Activated naive CD8-positive, alpha-beta T cell treated with anti-CD3 and anti-CD28 coated beads, Interleukin-2, amount 50 U/mL, for 24 hours (primary cell): ENCODE measurements at places on chromosomes 5 and 9.

- no peak for DNase-seq
These were observed 73.0 kb upstream of the DMRTA1 start for GRCh38 chr9:22373636-22374035.

DNA sequence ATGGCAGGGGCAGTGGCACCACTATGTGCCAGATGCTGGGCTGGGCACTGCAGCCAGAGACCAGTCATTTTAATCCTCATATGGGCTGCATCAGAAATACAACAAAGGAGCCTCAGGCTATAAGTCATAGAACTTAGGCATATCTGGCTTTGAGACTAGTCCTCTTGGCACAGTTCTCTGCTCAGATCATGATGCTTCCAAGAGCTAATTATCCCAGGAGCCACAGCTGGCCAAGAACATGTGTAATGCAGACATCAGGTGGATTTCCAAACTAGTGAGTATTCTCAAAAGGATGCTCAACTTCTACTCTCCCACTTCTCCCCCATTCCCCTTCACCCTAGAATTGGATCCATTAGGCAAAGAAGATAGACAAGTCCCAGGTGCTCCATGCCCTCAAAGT, 562.2 kb upstream of the TRPC7 start:
- DNase-seq = no peak

GRCh38 chr9:36632892-36633291, 60.2 kb downstream of the MELK start:
- DNase-seq = no peak

DNA sequence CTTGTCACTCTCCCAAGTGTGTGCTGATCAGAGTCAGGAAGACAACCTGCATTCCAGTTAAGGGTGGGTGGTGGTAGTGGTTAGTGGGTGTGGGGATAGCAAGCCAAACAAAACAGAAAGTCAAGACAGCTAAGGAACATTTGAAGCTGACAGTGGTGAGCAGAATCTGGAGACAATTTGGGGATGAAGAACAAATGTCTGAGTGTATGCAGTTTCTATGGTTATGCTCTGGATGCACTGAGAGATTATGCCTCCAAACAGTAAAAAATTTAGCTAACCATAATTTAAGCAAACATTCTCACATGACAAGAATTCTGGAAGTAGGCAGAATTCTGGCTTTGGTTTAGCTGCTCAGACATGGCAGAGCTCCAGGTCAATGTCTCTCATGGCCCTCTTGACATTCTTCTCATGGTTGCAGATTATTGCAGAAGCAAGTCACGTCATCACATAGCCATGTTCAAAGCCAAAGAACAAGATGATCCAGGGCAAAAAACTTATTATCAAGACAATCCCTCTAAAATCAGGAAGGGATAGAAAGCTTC, 148.7 kb downstream of the LURAP1L start:
- DNase-seq = no peak

GRCh38 chr9:6780690-6781089, 22.9 kb downstream of the KDM4C start:
- no peak for DNase-seq

DNA sequence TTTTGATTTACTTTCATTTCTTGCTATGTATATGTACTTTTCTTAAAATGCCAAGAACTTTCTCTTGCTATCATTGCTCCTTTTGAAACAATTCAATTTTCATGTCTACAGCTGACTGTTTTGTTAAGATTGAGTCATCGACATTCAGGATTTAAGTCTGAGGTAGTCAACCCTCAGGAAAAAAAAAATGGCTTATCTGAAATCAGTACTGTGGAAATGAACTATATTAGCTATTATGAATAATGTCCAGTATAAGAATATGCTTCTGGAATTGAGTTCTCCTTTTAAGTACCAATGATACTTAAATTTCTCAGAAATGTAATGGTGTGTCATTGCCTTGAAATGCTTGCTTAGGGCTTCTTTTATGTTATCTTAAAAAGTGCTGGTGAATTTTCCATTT, 37.9 kb downstream of the TNFAIP8 start:
- DNase-seq = no peak

DNA sequence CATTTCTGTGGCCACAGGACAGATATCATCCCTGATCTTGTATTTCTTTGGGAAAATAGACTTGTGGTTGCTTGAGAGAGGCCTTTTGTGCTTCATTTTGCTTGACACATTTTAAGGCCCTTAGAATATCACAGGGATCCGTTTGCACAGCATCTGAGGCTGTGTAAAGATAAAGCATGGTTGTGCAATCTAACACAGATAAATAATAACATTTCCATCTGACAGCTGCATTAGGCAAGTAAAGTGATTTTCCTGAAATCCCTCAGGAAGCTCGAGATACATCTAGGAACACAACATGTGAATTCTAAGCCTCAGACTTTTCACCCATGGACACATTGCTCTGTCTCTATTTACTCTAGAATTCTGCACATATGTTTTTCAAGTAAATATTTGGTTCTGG, 212.8 kb upstream of the ADAMTSL1 start:
- DNase-seq = no peak

DNA sequence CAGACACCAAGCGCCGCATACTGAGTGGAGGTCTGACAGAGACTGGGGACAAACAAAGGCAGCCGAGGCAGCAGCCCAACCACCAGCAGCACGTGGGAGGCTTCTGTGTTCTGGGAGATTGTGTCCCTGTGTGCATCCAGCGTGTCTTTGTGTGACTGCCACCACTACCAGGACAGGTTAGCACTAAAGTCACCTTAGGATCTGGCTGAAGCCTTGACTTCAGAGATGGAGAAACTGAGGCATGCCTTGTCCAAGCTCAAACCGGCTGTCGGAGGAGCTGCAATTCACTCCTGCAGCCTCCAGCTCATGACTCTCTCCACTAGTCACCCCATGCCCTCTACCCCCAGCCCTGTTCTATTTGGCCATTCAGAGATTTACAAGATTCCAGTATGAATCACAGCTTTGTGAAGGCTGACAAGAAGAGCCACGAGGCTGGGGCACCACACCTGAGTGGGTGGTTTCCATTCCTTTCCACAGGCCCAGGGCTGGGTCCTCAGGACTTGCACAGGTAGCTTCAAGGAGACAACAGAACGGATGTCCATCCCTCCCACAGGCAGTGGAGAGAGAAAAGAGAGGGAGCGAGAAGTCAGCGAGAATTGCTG, 69.3 kb downstream of the SHB start:
- no peak for DNase-seq

GRCh38 chr5:170105642-170106611, at the start of gene FOXI1:
TSS of gene FOXI1 (plus strand) at chr5:170105897. CDS start at chr5:170105958, 61 bp downstream.
- DNase-seq = no peak

GRCh38 chr9:99021512-99021911, 77.8 kb downstream of the COL15A1 start:
- no peak for DNase-seq

DNA sequence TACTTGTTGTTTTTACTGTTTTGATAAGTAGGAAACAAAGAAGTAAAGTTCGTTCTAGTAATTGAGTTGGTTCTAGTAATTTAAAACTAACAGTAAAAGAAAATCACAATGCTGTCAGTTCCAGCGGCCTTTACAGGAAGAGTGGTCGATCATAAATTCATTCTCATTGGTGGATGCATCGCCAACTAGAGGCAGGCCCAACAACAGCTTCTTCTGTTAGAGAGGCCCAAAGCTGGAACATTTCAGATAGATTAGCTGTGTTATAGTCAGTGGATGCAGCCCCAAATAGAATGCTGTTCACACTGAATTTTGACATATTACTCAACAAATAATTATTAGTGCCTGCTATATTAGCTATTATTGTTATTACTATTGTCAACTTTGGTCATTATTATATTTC, 80.8 kb downstream of the ARRDC3 start:
- DNase-seq = no peak

- DNase-seq = no peak
These were observed 44.0 kb downstream of the RNF130 start for GRCh38 chr5:180027459-180028089.

DNA sequence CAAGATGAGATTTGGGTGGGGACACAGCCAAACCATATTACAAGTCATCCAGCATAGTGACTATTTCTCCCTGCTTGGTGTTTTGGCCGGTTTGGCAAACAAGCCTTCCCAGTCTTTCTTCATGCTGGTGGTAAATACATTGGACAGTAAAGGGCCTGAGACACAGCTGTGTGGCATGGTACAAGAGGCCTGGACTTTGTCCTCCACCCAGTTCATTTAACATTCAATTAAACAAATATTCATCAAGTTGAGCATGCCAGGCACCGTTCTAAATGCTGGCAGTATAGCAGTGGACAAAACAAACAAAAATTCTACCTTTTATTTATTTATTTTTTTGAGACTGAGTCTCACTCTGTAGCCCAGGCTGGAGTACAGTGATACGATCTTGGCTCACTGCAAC, 62.7 kb upstream of the SLC28A3 start:
- DNase-seq = no peak

DNA sequence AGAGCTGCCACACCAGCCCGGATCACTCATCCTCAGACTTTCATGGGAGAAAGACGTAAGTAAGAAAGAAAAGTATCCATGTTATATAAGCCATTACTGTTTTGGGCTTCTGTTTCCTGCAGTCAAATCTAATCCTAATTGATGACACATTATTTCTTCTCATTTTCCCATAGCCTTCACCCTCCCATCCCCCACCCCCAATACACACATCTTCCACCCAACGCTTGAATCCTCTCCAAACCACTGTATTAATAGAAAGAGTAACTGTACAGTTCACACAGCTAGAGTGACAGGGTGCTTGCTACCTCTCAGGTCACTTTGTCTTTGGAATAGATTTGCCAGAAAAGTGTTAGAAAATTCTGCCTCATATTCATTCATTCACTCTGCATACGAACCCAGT, 69.3 kb upstream of the IL17B start:
- DNase-seq = no peak

GRCh38 chr5:151572657-151573368, 18.3 kb downstream of the FAT2 start:
- DNase-seq = no peak

- no peak for DNase-seq
These were observed 57.7 kb upstream of the CER1 start for GRCh38 chr9:14780251-14780650.

DNA sequence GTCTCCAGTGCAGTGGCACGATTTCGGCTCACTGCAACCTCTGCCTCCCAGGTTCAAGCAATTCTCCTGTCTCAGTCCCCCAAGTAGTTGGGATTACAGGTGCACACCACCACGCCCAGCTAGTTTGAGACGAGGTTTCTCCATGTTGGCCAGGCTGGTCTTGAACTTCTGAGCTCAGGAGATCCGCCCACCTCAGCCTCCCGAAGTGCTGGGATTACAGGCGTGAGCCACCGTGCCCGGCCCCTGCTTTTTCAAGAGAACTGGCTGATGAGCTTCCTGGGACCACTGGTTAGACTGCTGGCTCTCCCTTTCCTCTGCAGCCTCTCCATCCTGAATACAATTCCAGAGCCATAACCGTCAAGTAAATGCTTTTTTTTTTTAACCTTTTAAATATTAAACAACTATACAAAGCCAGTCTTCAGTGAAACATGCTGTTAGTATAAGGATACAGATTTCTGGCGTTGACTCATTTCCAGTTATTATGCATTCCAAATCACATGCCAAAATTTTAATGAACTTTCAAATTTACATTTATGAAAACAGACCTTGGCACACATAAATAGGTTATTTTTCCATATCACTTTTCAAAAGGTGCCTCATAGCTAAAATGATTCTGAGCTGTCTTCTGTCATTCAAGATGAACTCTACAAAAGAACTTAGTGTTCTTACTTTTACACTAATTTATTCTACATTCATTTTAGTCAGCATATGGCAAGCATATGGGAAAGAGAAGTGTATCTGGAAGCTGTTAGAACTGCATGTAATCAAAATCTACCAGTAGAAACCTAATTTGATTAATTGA, 116.0 kb downstream of the MLLT3 start:
- no peak for DNase-seq

- no peak for DNase-seq
These were observed 41.5 kb upstream of the MAP1B start for GRCh38 chr5:72065751-72066255.

DNA sequence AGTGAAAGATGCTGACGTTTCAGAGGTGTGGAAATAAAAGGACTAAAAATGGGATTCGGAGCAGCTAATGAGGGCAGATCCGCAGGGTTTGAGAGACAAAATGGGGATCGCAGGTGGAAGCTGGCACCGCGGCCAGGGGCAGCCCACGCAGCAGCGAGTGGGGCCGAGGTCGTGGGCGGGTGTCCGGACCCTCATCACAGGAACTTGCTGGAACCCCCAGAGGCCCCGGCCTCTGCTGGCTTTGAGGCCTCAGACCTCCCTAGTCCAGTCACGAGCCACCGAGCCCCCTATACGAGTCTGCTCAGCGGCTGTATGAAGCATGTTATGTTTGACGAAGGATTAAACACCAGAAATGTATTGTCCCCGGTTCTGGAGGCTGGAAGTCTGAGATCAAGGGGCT, 45.8 kb upstream of the FCN1 start:
- DNase-seq = no peak

GRCh38 chr5:1551426-1552301, 27.9 kb upstream of the LPCAT1 start:
- no peak for DNase-seq

DNA sequence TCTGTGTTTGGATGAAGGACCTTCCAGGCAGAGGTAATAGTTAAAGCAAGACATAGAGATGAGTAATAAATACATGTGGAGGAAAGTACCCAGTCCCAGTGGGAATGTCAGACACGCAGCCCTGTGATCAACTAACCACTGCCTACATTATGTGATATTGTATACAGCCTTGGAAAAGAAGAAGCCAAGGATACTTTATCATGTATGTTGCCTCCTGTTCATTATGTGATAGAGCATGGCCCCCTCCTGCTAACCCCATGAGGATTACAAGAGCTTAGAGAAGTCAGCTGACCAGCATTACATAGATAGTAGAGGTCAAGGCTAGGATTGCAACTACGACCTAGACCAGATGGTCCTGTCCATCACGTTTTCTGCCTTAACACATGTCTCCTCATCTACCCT, 497.0 kb upstream of the TNC start:
- DNase-seq = no peak

DNA sequence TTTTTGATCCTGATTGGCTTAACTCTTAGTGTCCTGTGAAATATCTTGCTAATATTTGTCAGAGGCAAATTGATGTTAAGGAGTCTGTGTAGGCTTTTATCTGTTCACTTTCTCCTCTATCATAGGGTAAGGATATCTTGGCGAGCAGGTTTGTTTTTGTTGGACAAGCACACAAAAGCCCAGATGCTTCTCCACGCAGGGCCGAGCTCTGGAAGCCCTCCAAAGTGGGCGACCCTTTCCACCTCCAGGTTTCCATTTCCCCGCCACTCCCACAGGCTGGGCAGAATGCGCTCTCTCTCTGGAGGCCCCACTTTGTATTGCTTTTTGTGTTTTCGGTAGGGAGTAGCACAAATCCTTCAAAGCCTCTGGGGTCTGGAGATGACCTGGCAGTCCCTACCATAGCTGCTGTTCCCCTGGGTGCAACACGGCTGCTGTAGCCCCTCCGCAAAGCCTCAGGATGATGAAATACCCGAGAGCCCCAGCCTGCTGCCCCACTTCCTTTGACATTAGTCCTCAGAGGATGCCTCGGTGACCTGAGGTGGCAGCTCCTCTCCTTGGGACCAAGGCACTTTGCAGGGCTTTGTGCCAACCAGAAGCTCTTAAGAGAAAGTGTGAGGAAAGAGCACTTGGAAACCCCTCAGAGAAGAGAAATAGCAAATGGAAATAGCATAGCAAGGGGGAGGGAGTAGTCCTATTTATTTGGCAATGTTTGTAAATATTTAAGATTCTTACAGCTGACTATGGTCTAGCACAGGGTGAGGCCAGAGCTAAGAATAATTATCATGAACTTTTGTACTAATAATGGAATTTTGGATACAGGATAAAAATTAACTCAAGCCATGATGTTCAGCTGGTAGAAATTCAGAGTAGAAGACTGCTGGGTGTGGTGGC, 122.8 kb downstream of the ARHGEF28 start:
- DNase-seq = no peak
